ENCODE measurements at places on chromosomes 5 and 9.

DNA sequence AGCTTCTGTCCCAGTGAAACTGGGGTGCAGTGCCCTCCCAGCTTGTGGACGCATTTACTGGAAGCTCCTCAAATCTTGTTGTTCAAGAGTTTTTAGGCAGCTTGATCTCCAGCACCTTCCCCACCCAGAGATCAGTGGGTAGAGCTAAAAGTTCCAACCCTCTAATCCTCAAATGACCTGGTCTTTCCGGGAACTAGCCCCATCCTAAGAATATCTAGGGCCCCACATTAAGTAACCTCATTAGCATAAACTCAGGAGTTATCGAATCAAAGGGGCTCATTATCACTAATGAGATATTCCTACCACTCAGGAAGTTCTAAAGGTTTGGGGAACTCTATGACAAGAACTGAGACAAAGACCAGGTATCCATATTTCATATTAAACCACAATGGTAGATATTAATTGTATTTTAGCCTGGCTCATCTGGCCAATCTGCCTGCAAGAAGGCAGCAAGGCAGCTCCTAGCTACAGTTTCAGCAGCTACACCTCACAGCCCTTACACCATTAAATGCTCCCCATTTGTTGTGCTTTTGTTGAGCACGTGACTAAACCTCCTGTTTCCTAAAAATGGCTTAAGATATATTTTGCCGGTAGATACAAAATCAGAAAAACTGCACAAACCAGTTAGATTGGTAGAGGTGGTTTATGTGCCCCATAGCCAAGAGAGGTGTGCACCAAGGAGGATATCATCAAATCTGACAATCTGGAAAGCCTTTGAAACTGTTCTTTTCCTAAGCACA, 24.6 kb upstream of the SLC22A5 start:
- DNase-seq: no peak

GRCh38 chr5:173618927-173619519, 2.6 kb upstream of the BOD1 start:
- DNase-seq: peak; percentile 37

GRCh38 chr9:16023446-16023845, 470.6 kb downstream of the CCDC171 start:
- DNase-seq: peak; percentile 86

GRCh38 chr9:15522130-15522755, 11.5 kb upstream of the PSIP1 start:
- DNase-seq: no peak

DNA sequence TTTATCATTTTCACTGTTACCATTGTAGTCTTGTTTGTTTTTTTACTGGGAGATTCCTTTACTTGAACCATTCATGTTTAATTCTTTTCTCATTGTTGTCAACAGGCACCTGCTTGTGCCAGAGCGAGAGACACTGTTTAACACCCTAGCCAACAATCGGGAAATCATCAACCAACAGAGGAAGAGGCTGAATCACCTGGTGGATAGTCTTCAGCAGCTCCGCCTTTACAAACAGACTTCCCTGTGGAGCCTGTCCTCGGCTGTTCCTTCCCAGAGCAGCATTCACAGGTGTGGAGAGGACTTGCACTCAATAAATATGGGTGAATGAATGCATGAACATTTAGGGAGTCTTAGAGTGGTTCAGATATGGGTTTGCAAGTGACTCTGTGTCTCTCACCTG, 37.5 kb downstream of the NUP214 start:
- no peak for DNase-seq

- DNase-seq: no peak
Measured at GRCh38 chr9:37727013-37727412, 26.6 kb upstream of the TRMT10B start.

- no peak for DNase-seq
Measured at GRCh38 chr5:133494923-133495246, 117.5 kb downstream of the FSTL4 start.

GRCh38 chr9:95357316-95357715, 39.8 kb upstream of the FANCC start:
- DNase-seq: no peak

- DNase-seq: no peak
Measured at GRCh38 chr9:123957731-123958130, 27.8 kb upstream of the DENND1A start.

GRCh38 chr9:135075234-135076142, 12.0 kb upstream of the OLFM1 start:
- DNase-seq: no peak

DNA sequence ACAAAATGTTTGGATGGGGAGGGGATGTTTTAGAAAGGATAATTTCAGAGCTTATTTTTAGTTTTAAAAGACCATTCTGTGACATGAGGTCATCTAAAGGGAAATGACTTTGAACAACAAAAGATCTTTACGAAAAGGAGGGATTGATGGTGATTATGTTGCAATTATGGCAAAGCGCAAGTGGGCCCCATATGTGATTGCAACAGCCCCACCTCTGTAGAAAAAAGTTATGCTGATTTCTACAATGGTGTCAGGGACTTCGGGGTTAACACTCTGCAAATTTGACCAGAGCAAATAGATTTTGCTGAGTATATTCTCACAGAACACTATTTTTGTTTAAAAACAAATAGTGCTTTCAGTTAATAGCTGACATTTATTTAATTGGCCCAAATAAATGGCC, 312.8 kb downstream of the NSG2 start:
- DNase-seq: no peak

DNA sequence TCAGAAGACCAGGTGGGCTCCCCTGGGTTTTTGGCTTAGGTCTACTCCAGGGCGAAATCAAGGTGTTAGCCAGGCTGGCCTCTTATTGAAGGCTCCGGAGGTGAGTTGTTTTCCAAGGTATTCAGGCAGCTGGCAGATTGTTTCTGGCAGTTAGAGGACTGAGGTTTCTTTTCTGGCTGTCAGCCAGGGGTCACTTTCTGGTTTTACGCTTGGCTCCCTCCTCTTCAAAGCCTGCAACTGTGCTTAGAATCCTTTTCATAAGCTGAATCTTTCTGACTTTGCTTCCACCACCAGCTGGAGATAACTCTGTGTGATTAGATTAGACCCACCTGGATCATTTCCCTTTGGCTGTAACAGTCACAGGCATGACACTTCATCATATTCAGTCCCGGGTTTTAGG, 24.6 kb downstream of the RFK start:
- no peak for DNase-seq

DNA sequence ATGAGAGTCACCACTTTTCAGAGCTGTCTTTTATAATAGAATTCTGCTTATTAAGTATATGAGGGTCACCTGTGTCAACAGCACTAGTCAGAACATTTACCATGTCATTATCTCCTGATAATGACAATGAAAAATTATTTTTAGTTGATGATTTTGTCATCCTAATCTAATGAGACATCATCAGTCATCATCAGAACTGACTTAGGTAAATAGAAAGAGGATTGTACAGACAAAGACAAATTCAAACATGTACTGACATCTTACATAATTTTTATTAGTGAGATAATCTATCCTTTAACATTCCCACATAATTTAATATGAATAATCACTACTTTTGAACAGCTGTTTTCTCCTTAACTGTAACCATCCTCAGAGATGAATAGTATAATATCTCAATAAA, 22.6 kb downstream of the CDH9 start:
- no peak for DNase-seq

DNA sequence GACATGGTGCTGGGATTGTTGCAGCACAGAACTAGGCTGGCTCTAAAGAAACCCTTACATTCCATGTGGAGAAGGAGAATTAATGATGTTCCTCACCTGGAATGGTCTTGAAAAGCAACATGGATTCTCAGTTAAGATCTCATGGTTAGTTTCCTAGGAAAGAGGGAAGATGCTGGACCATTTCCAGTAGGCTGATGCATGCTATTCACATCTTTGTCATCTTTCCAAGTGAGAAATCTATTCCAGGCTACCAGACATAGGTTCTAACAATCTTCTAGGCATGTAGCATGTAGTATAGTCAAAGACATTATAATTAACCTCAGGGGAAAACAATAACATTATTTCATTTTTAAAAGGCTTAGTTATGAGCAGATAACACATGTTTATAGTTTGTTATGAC, 44.3 kb downstream of the TMEM252 start:
- no peak for DNase-seq

GRCh38 chr5:72507231-72507906, at the start of gene ZNF366:
Gene ZNF366, minus strand, starts transcription at chr5:72507410. Its CDS starts 45,914 bp downstream, at chr5:72461496.
- no peak for DNase-seq

DNA sequence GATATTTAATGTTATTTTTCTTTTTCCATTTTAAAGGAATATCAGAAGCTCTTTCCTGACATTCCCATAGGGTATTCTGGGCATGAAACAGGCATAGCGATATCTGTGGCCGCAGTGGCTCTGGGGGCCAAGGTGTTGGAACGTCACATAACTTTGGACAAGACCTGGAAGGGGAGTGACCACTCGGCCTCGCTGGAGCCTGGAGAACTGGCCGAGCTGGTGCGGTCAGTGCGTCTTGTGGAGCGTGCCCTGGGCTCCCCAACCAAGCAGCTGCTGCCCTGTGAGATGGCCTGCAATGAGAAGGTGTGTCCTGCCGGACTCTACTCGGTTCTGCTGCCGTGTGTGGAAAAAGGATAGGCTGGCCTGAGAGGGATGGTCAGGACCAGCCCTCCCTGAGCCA, 24.2 kb downstream of the NANS start:
- no peak for DNase-seq

DNA sequence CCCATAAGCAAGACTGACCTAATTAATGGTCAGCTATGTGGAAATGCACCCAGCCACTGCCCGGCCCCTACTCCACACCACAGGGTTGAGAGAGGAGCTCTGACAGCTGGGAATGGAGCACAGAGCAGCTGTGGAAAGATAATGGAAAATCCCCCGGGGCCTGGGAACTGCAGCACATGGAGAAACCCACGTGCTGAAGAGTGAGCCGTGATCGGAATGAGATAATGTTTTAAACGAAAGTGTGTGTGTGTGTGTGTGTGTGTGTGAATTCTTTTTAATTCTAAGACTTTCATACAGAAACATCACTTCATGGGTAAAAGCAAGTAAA, 13.1 kb upstream of the SLC12A7 start:
- DNase-seq: no peak

DNA sequence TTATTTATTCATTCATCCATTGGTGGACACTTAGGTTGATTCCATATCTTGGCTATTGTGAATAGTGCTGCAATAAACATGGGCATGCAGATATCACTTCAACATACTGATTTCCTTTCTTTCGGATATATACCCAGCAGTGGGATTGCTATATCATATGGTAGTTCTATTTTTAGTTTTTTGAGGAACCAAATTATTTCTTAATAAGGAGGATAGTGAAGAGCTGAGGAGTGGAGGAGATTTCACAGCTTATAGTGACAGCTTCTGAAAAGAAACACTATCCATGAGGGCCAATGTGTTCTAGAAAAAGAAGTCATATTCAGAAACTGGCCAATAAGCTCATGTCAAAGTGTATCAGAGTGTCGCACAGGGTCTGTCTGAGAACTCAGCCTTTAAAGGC, 183.3 kb downstream of the SEC61B start:
- DNase-seq: no peak

GRCh38 chr9:87714819-87715218, 11.1 kb upstream of the CTSL start:
- peak; percentile 85 for DNase-seq

GRCh38 chr9:93891549-93892310, 63.4 kb downstream of the BARX1 start:
- DNase-seq: no peak

DNA sequence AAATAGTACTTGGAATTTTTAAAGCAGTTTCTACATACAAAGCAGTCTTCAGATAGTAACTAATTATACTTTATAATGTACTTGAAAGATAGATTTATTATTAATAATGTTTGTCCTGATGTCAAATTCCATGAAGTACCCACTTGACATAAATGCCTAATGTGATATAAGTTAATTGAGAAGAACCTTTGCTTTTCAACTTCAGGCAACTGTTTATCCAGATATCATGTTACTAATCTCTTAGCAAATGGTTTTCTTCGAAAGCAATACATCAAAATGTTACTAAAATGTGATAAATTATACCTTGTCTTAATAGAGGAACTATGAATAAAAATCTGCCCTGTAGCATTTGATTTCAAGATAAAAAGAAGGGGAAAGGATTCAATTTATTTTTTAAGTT, 146.8 kb upstream of the FBXL17 start:
- DNase-seq: no peak

DNA sequence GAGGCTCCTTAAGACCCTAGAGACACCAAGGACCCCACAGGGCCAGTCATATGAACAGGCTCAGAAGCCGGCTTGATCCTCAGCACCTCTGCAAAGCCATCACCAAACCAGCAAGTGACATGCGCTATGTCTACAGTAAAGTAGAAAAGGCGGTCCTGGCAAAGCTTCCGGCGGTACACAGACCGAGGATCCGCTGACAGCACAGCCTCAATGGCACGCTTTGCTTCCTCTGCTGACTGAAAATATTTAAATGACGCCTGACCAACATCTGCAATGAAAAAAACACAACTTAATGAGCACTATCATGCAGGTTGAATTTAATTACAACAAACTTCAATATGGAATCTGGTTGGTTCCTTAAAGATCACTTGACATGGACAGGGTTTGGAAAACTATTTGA, 17.6 kb downstream of the TRMO start:
- no peak for DNase-seq

GRCh38 chr5:83724001-83724400, 3.3 kb upstream of the HAPLN1 start:
- DNase-seq: no peak

- DNase-seq: no peak
Measured at GRCh38 chr5:33340195-33340594, 100.6 kb upstream of the TARS1 start.

- no peak for DNase-seq
Measured at GRCh38 chr5:36363744-36364143, 62.0 kb upstream of the RANBP3L start.

DNA sequence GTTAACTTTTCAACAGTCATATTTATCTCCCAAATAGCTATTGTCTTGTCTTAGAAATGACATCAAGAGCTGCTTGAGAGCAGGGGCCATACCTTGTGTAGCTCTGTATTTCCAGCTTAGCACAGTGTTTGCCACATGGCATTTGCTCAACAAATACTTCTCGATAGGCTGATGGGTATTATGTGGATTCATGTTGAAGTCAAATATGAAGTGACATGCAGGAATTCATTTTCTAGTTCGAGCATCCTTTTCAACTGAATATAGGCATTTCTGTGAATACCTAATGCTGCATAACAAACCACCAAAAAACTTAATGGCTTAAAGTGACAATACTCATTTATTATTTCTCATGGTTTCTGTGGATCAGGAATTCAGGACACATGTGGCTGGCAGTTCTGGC, 125.6 kb downstream of the TLE1 start:
- DNase-seq: no peak

DNA sequence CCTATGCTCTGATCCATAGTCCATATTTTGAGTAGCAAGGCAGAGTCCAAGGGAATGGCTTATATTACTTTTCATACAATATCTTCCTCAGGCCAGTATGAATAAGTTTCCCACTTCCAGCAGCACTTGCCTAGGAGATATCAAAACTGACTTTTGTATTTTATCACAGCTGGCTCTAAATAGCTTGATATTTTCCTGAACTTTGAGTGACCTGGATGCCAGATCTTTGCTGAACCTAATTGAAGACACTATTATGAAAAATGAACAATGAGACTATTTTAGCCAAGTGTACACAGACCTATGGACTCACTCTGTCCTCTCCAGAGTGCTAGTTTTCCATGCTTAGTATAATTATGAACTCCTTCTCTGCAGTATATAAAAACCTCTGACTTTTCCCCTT, 475.6 kb upstream of the PTGER4 start:
- DNase-seq: no peak
